Body of pancreas (tissue), 4 donors: ENCODE measurements at places on chromosomes 3 and 15. TPM values are rescaled to one million over a fixed set of nuclear protein-coding genes. Genes with fewer than 3 reads are reported as not detected.

DNA sequence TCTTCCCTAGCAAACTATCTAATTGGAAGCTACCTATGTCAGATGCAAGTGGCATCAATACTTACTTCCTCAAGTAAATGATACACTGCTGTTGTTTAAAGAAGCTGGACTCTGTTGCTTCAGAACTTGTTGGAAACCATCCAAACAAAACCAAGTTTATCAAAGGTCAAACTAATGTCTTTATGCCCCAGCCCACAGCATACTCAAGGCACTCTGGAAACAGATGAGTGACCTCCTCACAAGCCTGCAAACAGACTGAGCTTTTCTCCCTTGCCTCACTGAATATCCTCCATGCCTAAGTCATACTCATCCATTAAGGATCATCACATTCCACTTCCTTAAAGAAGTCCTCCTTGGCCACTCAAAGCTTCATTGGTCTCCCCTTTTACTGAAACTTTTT lies 107.4 kb upstream of the ACP3 start:
- no peaks in the 10 kb centered on the region for H3K36me3 ChIP-seq
- no peak overlapping the region for H3K4me3 ChIP-seq
- no peaks in the 10 kb centered on the region for H3K27me3 ChIP-seq
- H3K4me1 ChIP-seq: peaks cover 12% of the 10 kb centered on the region

GRCh38 chr3:43537225-43537624 lies 84.6 kb downstream of the ANO10 start:
- no peak for DNase-seq
- no peaks in the 10 kb centered on the region for H3K27me3 ChIP-seq
- H3K4me3 ChIP-seq: no peak overlapping the region
- H3K36me3 ChIP-seq: no peaks in the 10 kb centered on the region
- no peak overlapping the region for H3K27ac ChIP-seq

DNA sequence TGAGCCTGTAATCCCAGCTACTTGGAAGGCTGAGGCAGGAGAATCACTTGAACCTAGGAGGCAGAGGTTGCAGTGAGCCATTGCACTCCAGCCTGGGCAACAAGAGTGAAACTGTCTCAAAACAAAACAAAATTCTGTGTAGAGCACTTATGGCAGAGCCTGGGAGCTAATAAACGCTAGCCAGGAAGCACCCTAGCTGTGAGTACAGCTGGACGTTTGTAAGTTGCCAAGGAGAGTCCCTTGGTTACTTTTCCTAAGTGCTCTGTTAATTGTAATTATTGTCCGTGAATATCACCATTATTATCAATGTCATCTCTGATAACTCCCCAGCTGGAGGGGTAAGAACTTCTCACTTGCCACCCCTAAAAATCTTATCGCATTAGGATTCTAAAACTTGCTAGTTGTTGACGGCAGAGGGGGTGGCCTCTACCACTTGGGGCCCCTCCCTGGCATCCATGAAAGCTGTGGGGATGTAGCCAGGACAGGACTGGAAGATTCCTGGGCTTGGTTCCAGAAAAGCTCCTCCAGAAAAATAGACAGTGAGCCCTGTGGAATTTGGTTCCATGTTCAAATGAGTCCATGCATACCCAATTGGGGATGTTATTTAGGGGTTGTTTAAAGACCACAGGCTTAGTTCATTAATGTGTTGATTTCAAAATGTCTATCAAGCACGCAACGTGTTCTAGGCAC lies 9.9 kb upstream of the KLHL25 start:
- DNase-seq: no peak
- H3K27me3 ChIP-seq: no peaks in the 10 kb centered on the region
- peaks cover 12% of the 10 kb centered on the region for H3K4me1 ChIP-seq

GRCh38 chr15:39448409-39448808 lies 132.5 kb upstream of the THBS1 start:
- no peak for DNase-seq
- no peak overlapping the region for H3K4me3 ChIP-seq
- H3K4me1 ChIP-seq: peaks cover 6% of the 10 kb centered on the region
- H3K27ac ChIP-seq: no peak overlapping the region
- no peaks in the 10 kb centered on the region for H3K36me3 ChIP-seq
- H3K27me3 ChIP-seq: no peaks in the 10 kb centered on the region

BTD gene
- total RNA-seq: 24.4 TPM

WWTR1 gene
- 64.3 TPM for total RNA-seq

CD80 gene
- not detected for total RNA-seq

DNA sequence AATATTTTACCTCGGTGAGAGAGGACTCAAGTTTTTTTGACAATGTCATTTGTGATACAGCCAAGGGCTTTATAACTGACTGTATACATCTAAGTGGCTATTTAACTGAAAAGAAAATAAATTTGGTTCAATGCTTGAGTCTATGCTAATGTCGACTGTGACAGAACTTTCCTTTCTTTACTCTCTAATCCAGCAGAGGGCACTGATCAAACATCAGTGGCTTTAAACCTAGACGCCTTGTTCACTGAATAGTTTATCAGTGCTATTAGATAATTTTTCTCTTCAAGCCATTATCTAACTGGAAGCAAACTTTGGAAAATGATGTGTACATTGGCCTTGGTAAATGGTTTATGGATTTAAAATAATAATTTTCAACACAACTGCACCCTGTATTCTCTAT lies 285.1 kb downstream of the CHL1 start:
- H3K4me1 ChIP-seq: no peaks in the 10 kb centered on the region
- no peaks in the 10 kb centered on the region for H3K36me3 ChIP-seq
- no peak for DNase-seq
- no peak overlapping the region for H3K4me3 ChIP-seq

- H3K4me1 ChIP-seq: peaks cover 28% of the 10 kb centered on the region
- no peak overlapping the region for H3K27ac ChIP-seq
- H3K27me3 ChIP-seq: no peaks in the 10 kb centered on the region
These were observed 40.0 kb downstream of the CTDSPL start for GRCh38 chr3:37901721-37902120.

- H3K27me3 ChIP-seq: no peaks in the 10 kb centered on the region
- H3K4me1 ChIP-seq: peaks cover 28% of the 10 kb centered on the region
- H3K4me3 ChIP-seq: no peak overlapping the region
- H3K27ac ChIP-seq: no peak overlapping the region
- DNase-seq: no peak
- no peaks in the 10 kb centered on the region for H3K36me3 ChIP-seq
These were observed 60.1 kb downstream of the UACA start for GRCh38 chr15:70703096-70703878.

DNA sequence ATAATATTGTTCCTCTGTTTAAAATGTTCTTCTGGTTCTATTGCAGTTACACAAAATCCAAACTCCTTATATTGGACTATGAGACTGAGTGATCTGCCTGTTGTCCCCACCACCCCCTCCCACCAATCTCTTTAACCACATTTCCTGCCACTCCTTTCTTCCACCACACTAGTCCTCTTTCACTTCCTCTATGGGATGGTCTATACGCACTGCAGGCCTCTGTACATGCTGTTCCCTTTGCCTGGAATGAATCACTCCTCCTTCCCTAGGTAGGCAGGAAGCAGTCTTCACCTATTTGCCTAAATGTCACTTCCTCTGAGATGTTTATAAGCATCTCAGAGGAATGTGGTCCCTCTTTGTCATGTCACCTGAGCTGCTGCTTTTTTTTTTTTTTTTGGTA lies 4.0 kb downstream of the MAP2K1 start:
- H3K27me3 ChIP-seq: no peaks in the 10 kb centered on the region
- no peak overlapping the region for H3K27ac ChIP-seq
- H3K36me3 ChIP-seq: no peaks in the 10 kb centered on the region
- DNase-seq: no peak
- H3K4me3 ChIP-seq: no peak overlapping the region
- peaks cover 20% of the 10 kb centered on the region for H3K4me1 ChIP-seq
